ENCODE measurements at places on chromosomes 1 and 21.

DNA sequence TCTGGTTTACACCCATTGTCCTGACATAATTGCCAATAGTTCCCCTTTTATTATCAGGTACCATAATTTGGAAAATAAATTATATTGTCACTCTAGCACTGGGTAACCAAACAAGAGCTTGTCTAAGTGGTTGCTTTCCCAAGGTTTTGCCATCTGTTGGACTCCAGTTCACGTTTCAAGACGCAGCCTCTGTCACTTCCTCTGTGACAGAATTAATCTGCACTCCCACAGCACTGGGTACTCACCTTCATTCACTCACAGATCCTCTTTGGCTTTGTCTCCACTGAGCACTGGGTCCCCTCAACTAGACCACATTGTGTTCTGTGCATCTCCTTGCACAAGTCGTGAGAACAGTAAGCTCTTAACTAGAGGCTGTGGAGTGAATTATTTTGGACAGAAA, 123.6 kb upstream of the JUN start:
- DNase-seq: no peak

GRCh38 chr1:167454304-167454893, 63.9 kb downstream of the CD247 start:
- DNase-seq: no peak

GRCh38 chr1:147579532-147579931, 38.2 kb downstream of the BCL9 start:
- no peak for DNase-seq

DNA sequence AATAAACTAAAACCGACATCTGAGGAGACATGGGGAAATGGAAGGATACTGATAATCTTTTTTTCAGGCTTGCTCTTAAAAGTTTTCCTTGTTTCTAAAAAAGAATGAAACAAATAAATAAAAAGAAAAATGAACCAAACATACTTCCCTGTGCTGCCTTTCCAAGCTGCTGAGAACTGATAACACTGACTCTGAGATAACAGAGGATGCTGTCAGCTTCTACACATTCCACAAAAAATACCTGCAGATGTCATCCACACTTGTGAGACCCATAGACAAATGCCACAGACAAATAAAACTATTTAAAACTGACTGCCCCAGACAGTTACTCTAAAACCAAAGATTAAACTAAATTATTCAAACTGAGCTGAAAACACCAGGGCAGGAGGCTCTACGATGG, 12.0 kb upstream of the OR6K3 start:
- DNase-seq: no peak

- DNase-seq: no peak
These were observed 416.9 kb downstream of the PTPRU start for GRCh38 chr1:29653034-29653810.

- DNase-seq: no peak
These were observed 31.9 kb downstream of the UBE4B start for GRCh38 chr1:10064416-10065343.

- DNase-seq: no peak
These were observed 7.5 kb downstream of the SLX9 start for GRCh38 chr21:44947111-44947929.

- no peak for DNase-seq
These were observed 11.5 kb downstream of the TRAPPC3 start for GRCh38 chr1:36137776-36138175.
